ENCODE measurements at places on chromosomes 3 and 15.

DNA sequence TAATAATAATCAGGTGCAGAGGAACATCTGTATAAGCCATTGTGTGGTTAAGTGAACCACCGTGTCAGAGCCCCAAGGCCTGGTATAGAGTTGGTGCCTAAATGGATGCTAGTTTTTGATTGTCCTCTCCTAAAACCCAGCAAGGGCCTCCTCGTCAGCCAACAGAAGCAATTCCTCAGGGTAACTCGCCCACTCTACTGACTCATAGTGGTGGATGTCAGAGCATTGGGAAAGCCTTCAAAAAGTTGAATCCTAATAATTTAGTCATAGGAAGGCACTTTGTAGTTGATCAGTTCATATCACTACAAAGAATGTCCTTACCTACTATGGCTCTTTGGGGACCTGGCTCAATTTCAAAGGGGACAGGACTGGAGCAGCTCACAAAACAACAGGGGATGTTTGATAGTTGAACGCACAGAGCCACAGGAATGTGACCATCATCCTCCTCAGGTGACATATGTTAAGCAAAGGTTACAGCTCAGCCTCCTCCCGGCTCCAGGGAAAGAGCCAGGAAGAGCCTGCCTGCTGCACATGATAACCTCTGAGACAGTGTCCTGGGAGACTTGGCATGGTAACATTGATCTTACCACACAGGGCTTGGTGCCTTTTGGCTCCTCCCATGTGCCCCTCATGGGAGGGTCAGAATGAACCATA, 338.7 kb downstream of the CLSTN2 start:
- no peak for DNase-seq

DNA sequence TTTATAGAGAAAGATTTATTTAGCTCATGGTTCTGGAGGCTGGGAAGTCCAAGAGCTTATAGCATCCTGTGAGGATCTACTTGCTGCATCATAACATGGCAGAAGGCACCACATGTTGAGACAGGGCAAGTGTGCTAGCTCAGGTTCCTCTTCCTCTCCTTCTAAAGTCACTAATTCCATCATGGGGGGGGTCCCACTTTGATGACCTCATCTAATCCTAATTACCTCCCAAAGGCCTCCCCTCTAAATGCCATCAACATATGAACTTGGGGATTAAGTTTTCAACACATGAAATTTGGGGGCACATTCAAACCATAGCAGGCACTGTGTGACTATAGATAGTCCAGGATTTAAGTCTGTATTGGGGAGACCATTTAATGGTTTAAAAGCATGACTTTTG, 297.1 kb upstream of the ROPN1 start:
- no peak for DNase-seq

DNA sequence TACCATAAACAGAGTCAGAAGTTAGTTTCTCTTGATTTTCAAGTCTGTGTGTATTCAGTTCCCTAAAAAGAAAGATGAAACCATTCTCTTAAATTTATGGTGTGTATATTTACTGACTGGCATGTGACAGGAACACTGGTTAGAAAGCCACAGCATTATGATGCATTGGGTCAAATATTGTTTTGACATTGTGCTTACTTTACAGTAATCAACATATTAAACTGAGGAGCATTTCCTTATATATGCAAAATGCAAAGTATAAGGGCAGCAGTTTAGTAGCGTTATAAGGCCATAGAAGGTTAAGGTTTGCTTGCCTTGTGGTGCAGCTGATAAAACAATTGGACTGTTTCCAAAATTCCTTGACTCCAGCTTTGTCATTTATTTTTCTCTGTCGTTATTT, 72.9 kb downstream of the EPHA3 start:
- no peak for DNase-seq

DNA sequence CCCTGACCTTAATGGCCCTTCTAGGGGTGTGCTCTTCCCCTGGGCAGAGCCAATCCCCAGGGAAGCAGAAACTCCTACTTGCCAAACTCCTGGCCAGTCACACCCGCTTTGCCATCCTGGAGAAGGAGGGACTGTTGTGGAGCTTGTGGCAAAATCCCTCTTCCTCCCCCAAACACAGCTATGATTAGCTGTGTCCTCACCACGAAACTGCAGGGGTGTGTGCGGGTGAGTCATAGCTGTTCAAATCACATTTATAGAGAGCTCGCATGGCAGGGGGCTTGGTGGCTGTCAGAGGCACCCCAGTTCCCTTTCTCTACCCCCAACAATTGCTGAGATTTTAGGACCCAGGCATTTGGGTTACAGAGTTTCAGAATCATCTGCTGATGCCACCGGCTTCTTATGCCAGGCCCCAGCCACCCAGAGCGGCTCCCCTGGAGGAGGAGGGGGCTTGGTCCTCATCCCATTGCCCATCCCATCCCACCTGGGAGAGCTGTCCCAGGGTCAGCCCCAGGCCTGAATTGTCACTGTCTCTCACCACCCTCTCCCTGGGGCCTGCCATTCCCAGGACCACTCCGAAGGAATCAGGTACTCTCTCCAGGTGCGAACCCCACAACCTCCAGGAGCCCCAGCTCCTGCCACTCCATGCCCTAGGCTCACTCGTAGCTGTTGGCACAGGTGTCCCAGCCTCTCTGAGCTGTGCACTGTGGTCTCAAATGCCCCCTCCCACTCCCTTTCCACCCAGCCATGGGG, 28.8 kb upstream of the MAGEF1 start:
- no peak for DNase-seq

GRCh38 chr15:58346361-58346760, 85.4 kb upstream of the LIPC start:
- no peak for DNase-seq

DNA sequence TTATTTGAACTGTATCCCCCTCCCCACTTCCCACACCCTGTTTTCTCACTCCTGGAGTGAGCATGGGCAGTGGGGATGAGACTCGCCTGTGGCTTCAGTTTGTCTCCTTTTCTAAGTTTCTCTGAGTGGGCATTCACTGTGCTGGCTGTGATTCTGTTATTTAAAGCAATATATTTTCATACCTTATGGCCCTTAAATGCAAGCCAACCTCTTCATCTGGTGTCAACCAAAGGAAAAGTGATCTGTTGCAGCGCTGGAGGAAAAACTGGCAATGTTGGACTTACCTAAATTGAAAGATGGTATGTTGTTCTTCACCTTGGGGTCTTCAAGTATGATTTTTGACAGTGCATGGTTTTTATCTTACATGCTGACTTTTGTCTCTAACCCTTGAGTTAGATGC, 56.1 kb downstream of the RBM6 start:
- no peak for DNase-seq

DNA sequence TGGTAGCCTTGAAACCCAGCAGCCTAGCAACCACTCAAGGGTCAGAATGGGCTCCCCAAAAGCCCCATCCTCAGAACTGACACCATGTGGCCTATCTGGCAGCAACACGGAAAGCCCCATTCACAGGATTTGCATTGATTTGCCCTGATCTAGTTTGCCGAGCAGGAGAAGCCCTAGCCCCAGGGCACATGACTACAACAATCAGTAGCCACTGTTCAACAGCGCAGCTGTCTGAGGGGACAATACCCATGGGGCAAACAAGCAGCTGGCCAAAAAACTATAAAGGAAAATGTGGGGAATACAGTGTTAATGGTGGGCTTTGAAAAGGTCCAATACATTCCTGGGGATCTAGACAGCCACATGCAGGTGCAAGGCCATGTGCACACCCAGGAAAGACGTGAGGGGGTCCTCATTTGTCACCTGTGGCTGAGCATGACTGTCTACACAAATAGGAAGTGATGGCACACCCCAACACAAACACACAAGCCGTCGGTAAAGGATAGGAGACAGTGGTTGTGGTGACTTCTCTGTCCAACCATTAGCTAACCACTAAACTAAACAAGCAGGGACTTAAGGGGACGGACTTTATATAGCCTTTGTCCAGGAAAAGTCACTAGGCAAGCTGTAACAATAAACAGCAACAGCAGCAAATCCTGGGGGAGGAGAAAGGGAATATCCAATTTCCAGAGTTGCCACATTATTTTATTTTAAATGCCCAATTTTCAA, 113.7 kb downstream of the LRIG1 start:
- no peak for DNase-seq

GRCh38 chr15:65829130-65829764, 37.2 kb upstream of the DENND4A start:
- DNase-seq = no peak

DNA sequence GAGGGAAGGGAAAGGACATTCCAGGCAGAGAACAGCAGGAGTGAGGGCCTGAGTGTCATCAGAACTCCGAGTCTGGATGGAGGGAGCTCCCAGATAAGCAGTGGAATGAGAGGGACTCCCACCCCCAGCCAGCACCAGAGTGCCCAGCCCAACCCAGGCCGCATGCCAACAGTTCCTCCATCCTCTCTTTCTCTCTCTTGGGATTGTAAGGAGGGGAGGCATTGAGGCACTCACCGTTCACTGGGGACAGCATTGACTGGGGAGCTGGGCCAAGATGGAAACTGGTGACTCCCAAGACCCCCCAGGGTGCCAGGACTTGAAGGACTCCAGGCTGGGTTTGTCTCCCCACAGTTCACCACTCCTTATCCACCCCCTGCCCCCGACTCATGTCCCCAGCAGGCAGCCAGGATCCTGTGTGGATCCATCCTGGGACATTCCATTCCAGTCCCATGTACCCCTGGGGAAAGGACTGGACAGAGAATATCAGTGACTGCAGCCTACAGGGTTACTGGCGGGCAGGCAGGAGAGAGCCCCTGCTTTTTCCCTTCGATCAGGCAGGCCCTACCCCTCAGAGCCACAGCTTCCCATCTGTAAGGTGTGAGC, 15.7 kb downstream of the PTH1R start:
- DNase-seq = no peak

DNA sequence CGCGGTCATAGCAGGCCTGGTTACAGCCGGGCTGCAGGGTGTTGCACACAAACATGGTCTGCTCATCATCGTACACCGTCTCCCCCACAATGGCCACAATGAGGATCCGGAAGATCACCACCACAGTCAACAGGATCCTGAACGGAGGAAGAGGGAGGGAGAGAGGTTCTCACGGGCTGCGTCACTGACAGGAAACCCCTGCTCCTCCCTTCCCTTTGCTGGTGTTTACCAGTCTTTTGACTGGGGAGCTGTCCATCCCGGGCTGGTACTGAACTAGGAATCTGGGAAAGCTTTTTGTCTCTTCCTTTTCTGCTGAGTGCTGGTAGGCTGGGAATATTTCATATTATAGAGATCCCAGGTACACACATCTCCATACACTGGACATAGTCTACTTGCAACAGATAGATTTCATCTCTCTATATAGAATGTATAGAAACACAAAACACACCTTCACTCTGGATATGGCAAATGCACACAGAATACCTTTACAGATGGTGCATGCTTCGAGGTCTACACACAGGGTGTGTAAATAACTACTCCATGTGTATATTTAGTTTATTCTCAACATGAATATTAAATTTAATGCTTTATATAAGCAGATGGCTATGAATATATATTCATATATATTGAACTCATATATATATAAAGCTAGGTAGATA, 1.4 kb downstream of the GJD2 start:
- DNase-seq = no peak

DNA sequence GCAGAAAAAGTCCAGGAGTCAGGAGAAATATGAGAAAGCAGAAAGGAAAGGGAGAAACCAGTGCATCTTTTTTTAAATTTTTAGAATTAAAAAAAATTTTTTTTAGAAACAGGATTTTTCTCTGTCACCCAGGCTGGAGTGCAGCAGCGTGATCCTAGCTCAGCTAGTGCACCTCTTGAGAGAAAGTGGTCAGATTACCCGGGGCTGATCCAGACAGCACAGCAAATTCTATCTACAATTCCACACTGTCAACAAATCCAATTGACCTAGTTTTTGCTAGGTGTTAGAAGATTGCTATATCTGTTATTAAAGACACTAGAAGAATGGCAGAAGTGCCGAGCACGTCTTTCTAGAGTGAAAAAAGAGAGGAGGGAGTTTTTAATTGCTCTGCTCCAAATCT, 117.3 kb downstream of the RFTN1 start:
- DNase-seq = no peak

GRCh38 chr15:39226169-39226937, 354.5 kb upstream of the THBS1 start:
- DNase-seq = no peak

GRCh38 chr3:30290479-30290878, 315.9 kb upstream of the TGFBR2 start:
- no peak for DNase-seq

- no peak for DNase-seq
Measured at GRCh38 chr15:37100966-37101215, 542 bp upstream of the MEIS2 start.
